ENCODE measurements at places on chromosomes 13 and 19. TPM values are rescaled to one million over a fixed set of nuclear protein-coding genes. Genes with fewer than 3 reads are reported as not detected.

Gene ZNF112
- 6.2 TPM for total RNA-seq

Gene RGS9BP
- 0.33 TPM for total RNA-seq

Gene TPTE2
- total RNA-seq = not detected

Gene MEIS3
- 0.29 TPM for total RNA-seq

Gene KIR3DL1
- not detected for total RNA-seq

Gene DENND1C
- not detected for total RNA-seq

Gene DLEU7
- not detected for total RNA-seq

Gene RAB20
- total RNA-seq = 0.67 TPM

Gene MISP
- total RNA-seq = not detected

Gene MUC16
- not detected for total RNA-seq
